ENCODE measurements at places on chromosomes 12 and 14.

DNA sequence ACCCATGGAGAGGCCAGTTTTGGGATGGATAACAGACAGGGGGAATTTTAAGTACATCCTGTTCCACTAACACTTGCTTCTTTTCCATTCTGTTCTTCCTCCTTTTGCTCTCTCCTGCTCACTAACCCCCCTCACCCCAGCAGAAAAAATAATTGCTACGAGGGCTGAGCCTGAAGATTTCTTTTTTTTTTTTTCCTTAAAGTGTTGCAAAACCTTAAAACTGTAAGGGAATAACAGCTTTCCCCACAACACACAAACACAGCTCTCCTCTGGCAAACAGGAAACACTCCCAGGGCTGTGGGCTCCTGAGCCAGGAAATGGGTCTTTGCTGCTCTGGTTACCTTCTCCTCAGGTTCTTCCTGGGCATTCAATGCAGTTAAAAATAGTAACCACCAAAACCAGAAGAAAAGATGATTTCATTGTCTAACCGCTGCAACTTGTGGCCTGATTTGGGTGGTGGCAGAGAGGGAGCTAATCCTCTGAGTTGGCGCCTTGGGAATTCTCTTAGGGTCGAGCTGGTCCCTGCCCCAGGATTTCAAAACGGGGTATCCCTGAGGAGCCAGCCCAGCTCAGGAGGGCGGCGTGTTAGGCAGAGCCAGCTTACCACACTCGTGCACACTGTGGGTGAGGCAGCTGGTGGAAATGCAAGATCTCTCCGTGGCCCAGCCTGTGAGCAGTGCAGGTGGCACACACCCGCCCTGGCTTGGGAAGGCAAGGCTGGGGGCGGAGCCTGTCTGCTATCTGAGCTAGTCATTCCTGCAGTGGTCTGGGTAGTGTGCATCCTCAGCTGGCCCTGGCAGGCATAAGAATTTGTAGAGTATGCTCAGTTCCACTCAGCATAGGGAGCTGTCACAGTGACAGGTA lies 17.1 kb upstream of the EMP1 start:
- peak; percentile 44 for DNase-seq

DNA sequence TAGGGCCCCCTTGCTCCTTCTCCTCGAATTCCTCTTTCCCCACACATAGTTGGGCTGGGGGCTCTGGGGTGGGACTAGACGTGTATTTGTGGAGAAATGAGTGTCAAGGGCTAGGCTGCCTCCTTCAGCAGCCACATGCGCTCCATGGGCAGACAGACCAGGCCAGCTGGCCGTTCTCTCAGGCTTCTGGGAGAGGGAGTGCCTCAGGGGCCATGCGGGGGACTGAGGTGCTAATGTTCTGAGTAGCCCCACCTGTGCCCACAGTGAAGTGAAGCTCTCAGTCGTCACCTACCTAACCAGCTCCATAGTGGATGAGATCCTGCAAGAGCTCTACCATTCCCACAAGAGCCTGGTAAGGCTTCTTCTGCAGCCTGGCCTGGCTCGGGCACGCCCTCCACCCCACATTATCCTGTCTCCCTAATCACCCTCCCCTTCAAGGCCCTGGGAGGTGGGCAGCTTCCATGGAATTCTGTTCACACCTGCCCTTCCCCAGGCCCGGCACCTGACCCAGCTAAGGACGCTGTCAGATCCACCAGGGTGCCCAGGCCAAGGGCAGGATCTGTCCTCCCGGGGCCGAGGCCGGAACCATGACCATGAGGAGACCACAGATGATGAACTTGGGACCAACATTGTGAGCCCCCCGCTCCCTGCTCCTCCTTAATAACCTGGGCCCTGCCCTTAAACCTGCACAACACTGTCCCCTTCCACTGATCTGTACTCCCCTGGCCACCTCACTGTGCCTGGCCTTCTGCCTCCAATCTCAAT lies 9.0 kb upstream of the CPNE6 start:
- no peak for DNase-seq

GRCh38 chr12:42486407-42486806 lies 103.1 kb downstream of the PRICKLE1 start:
- DNase-seq: no peak

- no peak for DNase-seq
Observed at GRCh38 chr14:81523616-81524015, 10.0 kb downstream of the SEL1L start.

Measured in CD4-positive, alpha-beta T cell treated with Interleukin-12 subunit alpha and Interleukin-12 subunit beta, for 1 hour (primary cell).